ENCODE measurements at places on chromosomes 7 and 10.

DNA sequence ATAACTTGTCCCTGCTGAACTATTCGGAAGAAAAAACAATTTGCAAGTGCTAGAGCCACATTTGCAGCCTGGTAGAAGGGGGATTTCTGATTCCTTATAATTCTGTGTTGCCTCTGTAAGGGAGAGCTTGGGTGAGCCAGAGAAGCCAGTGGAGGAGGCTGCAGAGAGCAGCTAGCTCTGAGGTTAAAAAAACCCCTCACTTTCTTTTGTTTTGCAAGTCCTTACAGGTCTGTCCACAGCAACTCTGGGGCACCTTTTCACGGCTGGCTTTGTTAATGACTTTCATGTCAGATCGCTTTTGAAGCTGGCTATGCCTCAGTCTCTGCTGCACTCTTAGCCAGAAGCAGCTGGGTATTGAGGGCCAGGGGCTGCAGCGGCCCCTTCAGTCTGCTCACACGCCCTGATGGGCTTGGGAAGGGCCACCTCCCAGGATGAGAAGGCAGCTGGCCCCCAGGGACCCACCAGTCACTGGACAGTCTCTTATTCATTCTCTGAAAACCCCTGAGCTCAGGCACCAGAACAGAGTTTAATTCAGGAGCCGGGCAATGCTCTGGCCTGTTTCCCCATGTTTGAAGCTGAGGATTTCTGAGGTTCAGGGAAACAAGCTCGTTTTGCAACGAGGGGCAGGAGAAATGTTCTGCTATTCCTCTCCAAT lies 30.9 kb downstream of the TRIM8 start:
- DNase-seq: no peak

DNA sequence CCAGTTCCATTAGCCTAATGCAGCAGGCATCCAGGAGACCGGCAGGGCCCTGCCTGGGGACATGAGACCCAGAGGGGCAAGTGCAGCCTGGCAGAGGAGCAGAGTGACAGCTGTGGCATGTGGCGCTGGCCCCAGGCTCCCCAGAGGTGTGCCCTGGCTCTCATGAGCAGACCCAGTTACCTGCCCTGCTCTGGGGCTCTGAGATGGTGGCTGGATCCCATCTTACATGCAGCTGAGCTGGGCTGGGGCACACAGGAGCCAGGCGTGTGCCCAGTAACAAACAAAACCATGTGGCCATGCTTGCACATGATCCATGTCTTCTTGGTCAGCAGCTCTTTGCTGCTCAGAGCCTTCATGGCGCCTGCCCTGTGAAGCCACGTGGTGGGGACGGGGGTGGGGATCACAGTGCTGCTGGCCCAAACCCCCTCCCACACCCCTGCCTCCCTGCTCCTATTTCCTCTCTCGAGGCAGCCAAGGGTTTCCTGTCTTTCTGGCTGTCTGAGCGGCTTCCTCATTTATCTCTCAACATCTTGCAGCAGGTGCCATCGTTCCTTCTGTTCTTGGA lies 40.3 kb upstream of the GTF2I start:
- no peak for DNase-seq

- DNase-seq: no peak
Measured at GRCh38 chr10:60375293-60376004, 14.2 kb downstream of the ANK3 start.

GRCh38 chr7:27196287-27196767 lies 3.6 kb downstream of the HOXA13 start:
- peak; percentile 80 for DNase-seq
